ENCODE measurements at places on chromosomes 5 and 9.
A peak's percentile ranks its signal among the peaks of the same experiment; 100 is the strongest.

- no peak for DNase-seq
Observed at GRCh38 chr9:14806941-14807520, 84.5 kb upstream of the CER1 start.

GRCh38 chr5:178419196-178419595 lies 171.0 kb downstream of the COL23A1 start:
- DNase-seq = no peak

DNA sequence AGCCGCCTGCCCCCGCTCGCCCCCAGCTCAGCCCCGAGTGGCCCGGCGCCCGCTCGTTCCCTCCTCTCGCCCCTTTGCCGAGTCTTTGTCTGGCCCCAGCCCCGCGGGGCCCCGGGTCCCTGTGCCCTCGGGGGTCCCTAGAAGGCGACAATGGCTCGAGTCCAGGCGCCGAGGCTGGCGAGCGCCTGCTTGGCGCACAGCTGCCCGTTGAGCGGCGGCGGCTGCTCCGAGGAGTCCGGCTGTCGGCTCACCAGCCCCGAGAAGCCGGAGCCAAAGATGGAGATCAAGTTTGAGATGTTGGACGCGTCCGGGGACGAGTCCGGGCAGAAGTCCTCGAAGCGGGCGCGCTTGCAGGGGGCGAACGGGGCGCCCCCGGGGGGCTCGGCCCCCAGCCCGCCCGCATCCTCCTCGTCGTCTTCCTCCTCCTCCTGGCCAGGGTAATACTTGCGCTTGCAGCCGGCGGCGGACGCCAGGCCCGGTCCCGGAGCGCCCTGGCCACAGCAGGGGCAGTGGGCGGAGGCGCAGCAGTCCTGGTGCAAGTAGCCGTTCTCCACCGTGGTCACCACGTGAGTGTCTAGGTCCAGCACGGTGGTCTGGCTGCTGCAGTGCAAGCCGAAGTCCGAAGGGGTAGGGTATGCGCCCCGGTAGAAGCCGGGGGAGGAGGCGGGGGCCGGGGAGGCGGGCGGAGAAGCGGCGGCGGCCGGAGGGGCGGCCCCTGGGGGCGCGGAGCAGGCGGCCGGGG lies 1.2 kb downstream of the IER5L start:
- peak; percentile 68 for DNase-seq

DNA sequence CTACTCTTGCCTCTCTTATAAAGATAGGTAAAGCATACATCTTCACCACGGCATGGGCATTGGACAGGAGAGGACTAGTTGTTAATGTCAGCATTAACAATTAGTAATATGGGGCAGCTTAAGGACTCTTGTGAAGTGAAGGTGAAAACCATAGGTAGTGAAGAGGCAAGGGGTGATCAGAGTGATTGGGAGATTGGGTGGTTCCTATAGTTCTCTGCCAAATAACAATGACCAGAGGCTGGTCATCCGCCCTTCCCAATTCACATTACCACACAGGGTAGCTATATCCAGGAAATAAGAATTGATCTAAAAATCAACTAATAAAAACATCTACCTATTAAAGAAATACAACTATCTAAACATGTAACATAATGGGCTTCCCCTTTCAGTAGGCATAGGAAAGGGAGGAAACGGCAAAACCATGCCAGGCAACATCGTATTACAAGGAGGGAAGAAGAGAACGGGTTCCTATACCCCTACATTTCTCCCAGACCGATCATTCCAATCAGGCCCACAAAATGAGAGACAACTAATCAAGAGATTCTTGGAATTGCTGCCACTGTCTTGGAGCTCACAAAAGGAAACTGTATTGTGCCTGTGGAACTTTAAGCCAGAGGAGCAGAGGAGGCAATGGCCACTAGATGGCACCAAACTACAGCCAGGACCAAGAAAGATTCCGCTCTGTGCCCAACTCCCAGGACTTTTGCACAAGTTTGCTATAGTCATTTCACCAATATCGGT lies 121.6 kb downstream of the FBXL17 start:
- peak; percentile 87 for DNase-seq

GRCh38 chr9:117313989-117314388 lies 100.9 kb downstream of the ASTN2 start:
- no peak for DNase-seq

DNA sequence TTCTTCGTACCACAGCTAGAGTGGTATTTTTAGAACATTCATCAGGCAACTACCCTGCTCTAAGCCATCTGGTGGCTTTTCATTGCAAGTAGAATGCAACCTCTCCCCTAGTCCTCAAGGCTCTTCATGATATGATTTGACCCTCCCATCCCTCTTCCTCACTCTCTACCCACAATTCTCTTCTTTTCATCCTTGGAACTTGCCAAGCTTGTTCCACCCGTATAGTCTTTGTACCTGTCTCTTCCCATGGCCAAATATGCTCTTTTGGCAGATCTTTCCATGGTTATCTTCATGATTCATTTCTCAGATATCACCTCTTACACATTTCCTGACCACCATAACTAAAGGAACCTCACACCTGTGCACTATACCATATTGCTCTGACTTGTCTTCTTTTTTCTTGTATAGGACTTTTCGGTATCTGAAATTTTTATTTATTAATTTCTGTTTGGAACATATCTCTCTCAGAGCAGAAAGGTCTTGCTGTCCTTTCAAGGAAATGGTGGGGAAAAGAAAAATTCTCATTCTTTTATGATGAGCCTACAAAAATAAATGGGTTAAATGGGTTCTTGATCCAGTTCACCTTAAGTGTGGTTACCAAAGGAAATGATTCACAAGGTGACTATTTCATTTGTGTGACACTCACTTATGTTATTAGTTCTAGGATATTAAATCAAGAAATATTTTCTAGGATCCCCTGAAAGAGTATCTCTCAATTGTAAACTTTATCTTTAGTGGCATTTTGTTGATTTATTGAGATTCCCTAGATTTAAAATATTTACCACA lies 3.7 kb upstream of the CD274 start:
- DNase-seq = no peak

- peak; percentile 93 for DNase-seq
Observed at GRCh38 chr5:172559004-172559932, 81.8 kb upstream of the NEURL1B start.

DNA sequence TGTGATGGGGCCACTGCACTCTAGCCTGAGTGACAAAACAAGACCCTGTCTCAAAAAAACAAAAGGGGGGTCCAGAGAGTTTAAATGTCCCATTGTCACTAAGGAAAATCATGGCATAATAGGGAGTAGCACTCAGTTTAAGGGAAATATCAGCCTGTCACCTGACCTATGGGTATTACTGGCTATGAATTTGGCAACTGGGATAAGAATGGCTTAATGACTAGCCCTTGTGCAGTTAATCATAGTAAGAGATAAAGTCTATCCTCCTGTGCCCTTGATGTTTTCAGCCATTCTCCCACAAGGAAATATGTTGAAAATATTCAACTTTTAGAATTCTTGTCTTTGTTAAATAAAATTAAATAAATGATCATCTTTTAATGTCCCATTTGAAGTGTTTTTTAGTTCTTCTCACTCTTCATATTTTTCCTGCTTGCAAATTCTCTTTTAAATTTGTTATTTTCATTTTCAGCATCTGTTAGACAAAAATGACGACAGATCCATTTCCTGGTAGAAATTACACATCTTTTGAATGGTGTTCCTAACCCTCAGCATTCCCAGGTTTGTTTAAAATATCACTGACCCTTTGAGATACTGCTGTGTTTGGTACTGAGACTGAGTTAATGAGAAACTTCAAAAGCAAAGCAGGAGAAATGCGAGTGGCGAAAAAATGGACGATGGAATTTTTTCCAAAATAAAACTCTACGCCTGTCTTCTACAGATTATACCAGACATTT lies 191.4 kb downstream of the ARHGAP26 start:
- no peak for DNase-seq

GRCh38 chr5:135116160-135116561 lies 82.1 kb upstream of the PITX1 start:
- no peak for DNase-seq

DNA sequence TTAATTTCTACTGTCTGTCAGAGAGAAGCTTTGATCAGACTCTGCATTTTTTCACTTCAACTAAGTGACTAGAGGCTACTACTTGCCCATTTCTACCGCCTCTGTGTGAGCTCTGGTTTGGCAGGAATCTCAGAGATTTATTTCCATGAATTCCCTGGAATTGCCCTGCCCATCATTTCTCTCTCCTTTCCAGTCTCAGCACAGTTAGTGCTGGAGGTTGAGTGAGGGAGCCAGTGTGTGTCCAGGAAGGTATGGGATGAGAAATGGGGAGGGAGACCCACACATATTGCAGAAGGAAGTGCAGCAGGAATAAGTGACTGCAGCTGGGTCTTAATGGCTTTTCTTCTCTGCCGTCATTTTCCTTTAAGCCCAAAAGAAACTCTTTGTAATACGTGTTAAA lies 443.1 kb upstream of the ZNF462 start:
- no peak for DNase-seq

DNA sequence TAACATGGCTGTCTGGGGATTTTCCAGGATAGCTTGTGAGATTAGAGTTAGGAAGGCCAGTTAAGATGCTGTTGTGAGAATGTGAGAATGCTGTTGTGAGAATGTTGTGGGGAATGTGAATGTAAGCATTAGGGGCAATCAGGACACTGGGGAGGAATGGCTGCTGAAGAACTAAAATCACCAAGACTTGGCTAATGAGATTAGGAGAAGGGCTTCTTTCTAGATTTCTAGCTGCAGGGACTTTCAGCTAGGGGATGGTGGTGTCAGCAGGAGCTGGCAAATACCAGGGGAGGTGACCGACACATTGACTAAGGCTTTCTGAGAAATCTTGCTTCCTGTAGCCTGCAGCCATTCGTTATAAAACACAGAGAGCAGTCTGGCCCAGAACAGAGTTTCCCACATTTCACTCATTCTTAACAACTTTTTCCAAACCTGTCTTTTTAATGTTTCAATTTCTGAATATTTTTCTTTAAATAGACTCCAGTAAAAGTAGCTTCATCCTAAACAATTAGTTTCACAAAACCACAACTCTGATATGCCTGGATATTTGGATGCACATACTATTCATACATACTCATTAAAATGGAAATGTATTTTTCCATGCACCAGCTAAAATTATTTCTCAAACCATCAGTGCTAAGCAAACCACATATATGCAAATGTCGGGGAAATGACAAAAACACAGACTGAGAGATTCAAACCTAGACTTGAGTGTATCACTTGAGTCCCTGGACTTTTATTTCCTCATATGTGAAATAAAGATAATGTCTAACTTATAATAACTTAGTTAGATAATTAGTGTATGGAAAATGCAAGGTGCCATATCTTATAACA lies 89.3 kb upstream of the TNC start:
- no peak for DNase-seq

GRCh38 chr5:123951582-123951977 lies 439.6 kb downstream of the CSNK1G3 start:
- DNase-seq = no peak

- no peak for DNase-seq
Observed at GRCh38 chr5:127615916-127616315, 33.0 kb upstream of the CTXN3 start.

GRCh38 chr9:4321554-4321953 lies 21.7 kb upstream of the GLIS3 start:
- DNase-seq = no peak

- no peak for DNase-seq
Observed at GRCh38 chr9:100352201-100352726, 478 bp downstream of the TEX10 start.

DNA sequence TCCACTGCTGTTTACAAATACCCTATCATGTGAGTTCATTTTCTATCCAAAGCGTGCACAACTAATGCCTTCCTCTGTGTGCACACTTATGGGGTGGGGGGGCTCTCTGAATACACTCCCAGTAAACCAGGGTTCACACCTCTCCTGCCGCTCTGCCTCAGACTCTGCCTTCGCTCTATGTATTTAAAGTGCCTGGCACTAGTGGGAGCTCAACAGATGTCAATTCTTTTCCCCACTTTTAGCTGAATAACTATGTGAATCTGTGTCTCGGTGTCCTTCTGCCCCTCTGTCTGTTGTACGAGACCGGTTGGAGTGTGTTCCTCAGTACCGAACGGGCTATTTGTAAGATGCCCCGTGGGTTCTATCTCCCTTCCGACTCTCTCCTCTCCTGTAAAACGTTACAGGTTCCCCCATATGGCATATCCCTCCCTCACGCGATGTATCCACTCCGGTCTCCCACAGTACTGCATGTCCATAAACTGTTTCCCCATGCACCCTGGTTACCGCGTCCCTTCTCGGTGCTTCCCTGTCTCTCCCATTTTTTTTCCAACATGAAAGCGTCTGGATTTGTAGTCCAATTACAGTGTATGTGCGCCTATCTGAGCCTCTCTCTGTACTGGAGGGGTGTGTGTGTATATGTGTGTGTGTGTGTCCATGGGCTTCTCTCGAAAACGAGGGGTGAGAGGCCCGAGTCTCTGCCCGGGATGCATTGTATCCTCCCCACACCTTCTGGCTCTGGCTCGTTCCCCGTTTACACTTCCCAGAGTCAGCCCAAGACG lies 1.6 kb downstream of the ELL2 start:
- peak; percentile 30 for DNase-seq

- DNase-seq = no peak
Observed at GRCh38 chr5:137888466-137888862, 793 bp upstream of the PKD2L2 start.

DNA sequence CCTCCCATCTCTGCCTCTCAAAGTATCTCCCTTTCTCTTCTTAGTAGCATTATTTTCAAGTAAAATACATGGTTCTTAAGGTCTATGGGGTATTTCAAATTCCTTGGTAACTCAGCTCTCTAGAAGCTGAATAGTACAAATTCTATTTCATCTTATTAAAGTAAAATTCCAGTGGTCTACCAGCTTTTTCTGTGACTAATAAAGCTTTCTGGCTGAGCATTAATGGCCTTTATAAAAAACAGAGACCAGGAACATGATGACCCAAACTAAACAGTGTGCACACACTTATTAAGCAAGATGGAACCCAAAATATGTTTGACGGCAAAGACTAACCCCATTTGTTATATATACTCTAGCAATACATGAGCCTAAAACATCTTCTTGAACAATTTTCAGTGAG lies 142.6 kb downstream of the OR2K2 start:
- no peak for DNase-seq

GRCh38 chr9:94921092-94921471 lies 194.6 kb downstream of the AOPEP start:
- DNase-seq = peak; percentile 73

- DNase-seq = no peak
Observed at GRCh38 chr5:22908129-22908528, 55.0 kb upstream of the CDH12 start.

GRCh38 chr9:61665330-61665751 lies 475.5 kb downstream of the SPATA31A7 start:
- peak; percentile 11 for DNase-seq

GRCh38 chr9:125262294-125262991 lies 817 bp downstream of the GAPVD1 start:
- no peak for DNase-seq

- DNase-seq = peak; percentile 67
Observed at GRCh38 chr5:135977375-135977928, 22.7 kb upstream of the LECT2 start.

DNA sequence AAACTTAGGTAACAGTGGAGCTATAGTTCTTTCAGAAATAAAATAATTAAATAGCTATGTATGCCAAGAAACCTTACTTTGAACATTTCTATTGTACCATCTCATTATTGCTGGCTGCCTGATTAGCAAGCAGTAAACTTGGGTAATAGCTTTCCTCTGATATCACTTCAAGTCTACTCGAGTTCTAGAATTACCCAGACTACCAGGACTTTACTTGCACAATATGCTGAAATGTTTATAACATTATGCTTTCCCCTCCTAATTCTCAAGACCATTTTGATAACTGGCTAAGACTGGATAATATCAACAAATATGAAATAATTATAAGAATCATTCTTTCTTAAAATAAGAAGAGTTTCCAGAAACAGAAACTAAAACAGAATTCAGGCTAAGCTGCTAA lies 512.6 kb downstream of the RAB3C start:
- DNase-seq = no peak

GRCh38 chr5:92126182-92126581 lies 743.1 kb upstream of the ARRDC3 start:
- no peak for DNase-seq

Measured in kidney (tissue), 22 donors.